ENCODE measurements at places on chromosomes 11 and 22.
A peak's percentile ranks its signal among the peaks of the same experiment; 100 is the strongest.

DNA sequence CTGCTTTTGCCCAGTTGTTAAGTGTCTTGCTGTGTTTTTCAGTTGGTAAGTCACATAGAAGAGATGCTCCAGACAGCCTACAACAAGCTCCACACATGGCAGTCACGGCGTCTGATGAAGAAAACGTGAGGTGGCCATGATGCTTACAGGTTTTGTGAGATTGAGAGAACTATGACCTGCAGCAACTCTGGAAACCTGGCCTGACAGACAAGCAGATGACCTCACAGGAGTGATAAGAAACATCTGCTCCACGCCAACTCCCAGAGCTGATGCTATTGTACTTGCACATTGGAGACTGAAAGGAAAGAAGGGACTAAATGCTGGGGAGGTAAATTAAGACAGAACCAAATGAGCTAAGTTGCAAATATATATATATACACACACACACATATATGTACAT is 28.6 kb upstream of the LDHA start:
- DNase-seq: no peak

DNA sequence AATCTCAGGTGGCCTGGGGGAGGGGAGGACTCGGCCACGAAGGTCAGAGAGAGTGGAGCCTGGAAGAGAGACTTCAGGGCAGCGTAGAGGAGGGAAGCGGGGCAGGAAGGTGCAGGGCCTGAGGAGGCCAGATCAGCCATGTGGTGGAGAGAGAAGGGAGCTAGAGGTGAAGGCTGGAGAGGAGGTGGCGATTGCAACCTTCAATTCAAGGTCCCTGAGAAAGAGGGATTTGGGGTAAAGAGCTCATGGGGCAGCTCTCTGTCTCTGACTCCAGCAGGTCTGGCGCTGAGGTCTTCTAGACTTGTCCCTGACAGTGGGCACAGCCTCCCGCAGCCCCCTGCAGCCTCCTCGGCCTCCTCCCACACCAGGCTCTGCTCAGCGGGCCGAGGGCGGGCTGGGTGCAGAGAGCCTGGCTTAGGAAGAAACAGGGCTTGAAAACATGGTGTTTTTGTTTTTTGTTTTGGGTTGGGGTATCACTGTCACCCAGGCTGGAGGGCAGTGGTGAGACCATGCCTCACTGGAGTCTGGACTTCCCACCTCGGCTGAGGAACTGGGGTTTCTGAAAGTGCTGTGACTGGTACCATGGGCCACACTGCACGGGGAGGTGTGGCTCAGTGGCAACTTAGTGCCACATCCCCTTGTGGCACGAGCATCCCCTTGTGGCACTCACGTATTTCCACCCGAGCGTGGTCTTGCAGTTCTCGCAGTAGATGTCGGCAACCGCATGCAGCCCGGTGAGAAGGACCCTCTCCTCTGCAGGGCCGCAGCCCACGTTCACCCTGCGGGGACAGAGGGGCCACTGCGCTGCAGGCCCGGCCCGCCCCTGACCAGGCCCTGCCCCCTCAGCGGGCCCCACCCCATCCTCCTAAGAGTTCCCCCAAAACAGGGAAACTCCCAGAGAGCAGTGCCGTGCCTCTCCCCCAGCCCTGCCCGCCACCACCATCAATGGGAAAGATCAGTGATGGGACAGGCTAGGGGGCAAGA is 32.6 kb downstream of the YPEL1 start:
- no peak for DNase-seq

DNA sequence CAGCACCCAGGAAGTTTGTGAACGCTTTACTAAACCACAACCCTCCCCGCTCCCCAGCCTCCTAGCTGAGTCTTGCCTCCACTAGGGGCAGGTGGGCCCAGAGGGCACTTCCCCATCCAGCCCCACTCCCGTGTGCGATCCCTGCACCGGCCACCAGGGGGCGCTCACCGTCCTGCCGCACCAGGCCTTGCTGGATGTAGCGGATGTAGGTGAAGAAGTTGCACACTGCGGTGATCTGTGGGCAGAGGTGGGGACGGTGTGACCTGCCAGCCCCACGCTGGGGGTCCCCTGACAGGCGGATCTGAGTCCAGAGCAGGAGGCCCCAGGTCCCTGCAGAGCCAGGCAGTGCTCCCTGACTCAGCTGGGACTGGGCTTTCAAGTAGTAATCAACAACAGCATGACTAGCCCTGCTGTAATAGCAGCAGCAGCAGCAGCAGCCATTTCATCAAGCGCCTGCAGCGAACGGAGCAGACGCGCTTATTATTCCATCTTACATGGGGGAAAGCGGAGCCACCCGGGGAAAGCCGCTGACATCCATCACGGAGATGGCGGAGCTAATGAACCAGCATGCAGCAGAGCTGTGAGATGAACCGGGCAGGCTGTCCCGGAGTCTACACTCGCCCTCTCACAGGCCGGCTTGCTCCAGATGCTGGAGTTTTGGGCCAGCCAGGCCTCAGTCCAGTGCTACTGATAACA is 7.9 kb upstream of the FADS3 start:
- peak; percentile 19 for DNase-seq

GRCh38 chr22:47807506-47807905 is 1045.1 kb downstream of the TBC1D22A start:
- no peak for DNase-seq

- no peak for DNase-seq
Observed at GRCh38 chr22:20811971-20812660, 38.2 kb downstream of the SERPIND1 start.

DNA sequence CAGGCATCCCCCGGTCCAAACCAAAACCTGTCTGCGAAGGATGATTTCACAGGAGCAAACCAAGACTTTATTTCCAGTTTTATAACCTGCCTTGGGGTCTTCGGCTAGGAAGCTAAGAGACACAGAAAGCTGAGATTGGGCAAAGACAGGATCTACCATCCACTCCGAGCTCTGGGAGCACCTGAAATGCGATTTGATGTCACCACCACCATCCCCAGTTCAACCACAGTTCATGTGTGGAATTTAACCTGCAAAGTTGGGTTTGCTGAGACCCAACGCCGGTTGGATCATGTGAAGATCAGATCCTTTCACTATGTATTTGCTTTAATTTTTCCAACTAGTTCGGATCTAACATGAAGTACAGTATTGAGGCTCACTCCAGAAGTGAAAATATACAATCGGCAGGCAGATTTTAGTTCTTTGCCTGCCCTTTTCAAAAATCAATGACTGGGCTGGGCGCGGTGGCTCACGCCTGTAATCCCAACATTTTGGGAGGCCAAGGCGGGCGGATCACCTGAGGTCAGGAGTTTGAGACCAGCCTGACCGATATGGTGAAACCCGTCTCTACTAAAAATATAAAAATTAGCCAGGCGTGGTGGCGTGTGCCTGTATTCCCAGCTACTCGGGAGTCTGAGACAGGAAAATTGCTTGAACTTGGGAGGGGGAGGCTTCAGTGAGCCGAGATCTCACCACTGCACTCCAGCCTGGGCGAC is 1.4 kb upstream of the C11orf24 start:
- no peak for DNase-seq

GRCh38 chr22:26748845-26749244 is 91.5 kb downstream of the MIAT start:
- peak; percentile 77 for DNase-seq

- no peak for DNase-seq
Observed at GRCh38 chr11:35600331-35600838, 17.9 kb upstream of the FJX1 start.

- no peak for DNase-seq
Observed at GRCh38 chr11:31912808-31913207, 101.7 kb upstream of the PAX6 start.

- DNase-seq: no peak
Observed at GRCh38 chr22:37618072-37618656, 9.5 kb downstream of the GGA1 start.

DNA sequence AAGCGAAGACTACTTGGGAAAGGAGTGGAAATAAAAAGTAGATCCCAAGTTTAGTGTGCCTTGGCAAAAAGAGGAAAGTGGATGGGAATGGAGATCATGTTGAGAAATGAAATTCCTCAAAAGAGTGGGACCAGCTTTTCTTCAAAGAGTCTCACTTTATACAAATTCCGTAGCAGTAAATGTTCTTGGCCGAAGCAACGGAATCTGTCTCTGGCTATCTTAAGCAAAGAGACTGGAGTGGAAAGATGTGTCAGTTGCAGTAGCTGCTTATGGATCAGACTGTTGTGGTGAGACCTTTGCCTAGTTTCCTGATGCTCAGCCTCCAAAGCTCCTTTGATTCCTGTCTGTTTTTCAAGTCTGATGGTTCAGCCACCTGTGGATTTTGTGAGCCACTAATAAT is 73.6 kb downstream of the CSTPP1 start:
- DNase-seq: no peak

DNA sequence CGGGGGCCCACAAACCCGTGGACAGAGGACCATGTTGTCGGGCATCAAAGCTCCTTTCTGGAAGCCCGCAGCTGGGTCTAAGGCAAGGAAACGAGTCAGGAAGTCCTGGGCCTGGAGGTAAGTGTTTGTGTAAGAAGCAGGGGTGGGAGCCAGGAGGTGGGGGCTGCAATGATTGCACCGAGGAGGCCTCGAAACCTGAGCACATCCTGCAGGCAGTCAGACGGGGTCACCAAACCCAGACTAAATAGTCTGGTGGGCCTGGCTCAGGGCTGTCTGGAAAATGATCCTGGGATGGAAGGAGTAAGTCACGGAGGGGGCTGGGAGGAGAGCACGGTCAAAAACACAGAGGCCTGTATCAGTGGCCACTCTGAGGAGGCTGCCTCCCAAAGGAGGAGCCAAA is 539.2 kb downstream of the MN1 start:
- no peak for DNase-seq

DNA sequence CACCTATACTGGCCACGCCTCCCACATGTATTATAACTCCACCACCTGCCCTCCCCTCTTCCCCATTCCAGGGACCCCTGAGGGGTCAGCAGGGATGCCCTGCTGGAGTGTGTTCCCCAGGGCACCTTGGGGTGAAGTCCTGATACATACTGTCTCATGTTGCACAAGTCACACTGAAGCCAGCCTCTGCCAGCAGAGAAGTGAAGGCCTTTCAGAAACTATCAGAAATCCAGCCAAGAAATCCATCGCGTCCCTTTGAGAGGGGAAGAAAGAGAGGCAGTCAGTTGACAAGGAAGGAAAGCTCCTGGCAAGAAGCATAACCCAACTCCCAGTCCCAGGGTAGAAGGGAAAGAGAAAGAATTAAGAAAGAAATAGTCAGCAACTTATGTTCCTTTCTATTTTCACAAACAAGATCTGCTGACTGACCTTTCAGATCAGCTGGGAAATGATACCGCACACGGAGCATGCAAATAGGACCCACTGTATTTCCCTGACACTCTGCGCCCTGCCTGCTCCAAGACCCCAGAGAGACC is 45.2 kb downstream of the SC5D start:
- DNase-seq: no peak

- DNase-seq: peak; percentile 79
Observed at GRCh38 chr11:68297812-68298658, 14.4 kb upstream of the LRP5 start.

DNA sequence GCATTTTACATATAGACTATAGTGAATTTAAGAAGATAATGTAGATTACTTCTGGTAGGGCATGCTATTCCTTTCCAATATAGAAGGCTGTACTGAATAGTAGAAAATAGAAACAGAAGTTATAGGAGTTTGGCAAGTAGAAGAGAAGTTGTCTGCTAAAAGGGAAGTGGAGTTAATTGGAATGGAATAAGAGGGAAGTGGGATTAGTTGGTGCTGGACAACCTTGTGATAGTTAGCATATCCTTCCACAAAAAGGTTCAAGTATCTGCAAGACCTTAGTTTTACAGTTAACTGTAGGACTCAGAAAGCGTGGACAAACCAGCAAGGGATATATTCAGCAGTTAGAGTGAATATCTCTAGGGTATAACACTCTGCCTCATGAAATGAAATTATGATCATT is 185.5 kb downstream of the SWAP70 start:
- no peak for DNase-seq

Measured in hypothalamus (tissue), 51 donors.